ENCODE measurements at places on chromosomes 13 and 19.

DNA sequence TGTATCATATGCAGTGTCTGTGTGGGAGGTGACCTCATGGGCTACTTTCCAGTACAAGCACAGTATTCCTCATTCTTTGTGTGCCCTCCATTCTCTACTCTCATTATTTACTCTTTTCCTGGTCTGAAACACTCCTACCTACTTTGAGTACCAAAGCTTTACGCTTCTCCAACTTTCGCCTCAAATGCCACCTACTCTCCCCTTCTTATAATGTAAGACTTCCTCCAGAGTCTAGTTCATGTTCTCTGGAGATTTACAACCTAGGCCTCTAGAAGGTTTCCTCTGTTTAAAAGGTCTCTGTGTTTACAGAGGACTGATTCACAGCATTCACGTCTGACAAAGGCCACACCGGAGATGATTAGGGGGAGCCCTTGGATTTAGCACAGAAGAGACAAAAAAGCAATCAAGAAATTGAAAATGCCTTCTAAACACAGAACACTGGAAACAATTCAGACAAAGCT is 302.0 kb downstream of the KLF12 start:
- no peak for DNase-seq

DNA sequence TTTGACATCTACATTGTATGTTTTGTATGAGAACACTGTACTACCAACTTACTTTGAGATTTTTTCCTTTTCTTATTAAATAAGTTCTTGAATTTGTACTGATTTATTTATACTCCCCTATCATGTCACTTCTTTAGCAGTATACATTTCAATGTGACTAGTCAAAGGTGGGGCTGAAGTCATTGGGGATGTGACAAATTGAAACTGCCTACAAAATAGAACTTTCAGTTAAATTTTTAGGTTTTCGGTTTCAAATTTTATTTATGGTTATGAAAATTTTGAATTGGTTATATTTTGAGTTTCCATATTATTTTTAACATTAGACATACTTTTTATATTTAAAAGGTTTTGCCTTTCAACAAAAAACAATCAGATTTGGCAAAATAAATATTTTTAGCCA is 221.6 kb downstream of the NBEA start:
- DNase-seq = no peak

GRCh38 chr13:112143046-112143752 is 76.2 kb downstream of the SOX1 start:
- DNase-seq = no peak

DNA sequence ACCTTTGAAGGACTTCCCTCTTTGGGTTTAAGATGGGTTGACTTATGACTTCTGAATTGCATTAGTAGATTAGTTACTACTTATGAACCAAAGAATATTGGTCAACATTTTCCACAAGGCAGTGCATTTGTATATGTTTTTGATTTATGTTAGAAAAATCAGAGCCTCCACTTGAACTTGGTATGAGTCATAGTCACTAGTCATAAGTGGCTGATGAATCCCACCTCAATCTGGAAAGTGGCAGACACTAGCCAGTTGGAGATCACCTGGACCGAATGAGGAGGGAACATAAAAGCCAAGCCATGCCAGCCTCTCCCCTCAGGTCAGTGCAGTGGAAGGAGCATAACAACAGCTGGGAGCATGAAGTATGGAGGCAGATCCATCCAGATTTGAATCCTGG is 39.3 kb upstream of the SPART start:
- DNase-seq = no peak

DNA sequence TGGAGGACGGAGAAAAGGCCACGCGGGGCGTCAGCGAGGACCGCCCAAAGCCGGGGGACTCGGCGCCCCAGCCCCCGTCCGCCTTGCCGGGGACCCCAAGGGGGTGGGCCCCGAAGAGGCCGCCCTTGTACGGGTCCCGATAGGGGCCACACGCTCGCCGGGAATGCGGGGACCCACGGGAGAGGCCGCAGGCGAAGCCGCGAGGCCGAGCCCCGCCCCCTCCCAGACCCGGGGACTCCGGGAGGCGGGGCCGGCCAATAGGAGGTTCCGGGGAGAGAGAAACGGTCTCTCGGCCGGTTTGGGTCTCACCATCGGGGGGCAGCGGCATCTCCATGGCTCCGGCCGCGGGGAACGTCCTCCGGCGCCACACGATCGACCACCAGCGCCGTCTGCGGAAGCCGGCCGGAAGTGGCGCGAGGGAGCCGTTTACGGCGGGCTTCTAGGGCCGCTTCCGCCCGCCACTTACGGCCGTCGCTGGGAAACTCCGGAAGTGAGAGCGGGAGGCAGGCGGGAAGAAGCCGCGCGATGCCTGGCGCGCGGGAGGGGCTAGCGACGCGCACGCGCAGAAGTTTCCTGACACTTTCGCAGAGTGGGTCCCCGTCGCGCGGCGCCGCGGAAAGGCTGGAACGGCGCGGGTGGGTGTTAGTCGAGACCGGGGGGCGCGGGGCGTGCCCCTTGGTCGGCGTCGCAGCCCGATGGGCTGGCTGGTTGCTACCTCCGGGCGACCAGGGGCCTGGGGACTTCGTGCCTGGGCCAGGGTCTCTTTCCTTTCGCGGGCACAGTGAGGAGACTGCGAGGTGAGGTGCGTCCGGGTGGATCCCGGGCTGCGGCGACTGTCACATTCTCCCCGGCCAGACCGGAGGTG is at the start of gene CHERP:
CHERP (minus strand) TSS at position 393 of the 865 bp plus-strand sequence; CDS start at position 334, 59 bp downstream.
- peak; percentile 57 for DNase-seq

DNA sequence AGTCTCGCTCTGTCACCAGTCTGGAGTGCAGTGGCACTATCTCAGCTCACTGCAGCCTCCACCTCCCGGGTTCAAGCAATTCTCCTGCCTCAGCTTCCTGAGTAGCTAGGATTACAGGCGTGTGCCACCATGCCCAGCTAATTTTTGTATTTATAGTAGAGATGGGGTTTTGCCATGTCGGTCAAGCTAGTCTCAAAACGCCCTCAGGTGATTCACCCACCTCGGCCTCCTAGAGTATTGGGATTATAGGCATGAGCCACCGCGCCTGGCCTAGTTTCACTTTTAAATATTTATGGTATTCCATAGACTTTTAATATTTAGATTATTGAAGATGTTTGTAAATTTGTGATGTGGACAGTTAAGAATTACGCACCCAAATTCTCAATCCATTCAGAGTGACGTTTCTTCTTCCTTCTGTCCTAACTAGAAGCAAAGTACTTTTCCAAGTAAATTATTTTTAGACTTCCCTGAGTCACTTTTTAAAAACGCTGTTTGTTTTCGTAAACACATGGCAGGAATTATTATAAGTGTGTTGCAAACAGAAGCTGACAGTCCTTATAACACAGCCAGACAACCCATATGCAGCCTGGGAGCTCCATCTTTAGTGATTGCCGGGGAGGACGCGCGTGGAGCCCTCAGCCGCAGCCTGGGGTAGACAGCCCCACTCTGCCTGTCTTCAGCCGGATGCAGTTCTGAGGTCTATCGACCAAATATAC is 131.7 kb downstream of the ATP11A start:
- peak; percentile 35 for DNase-seq

GRCh38 chr13:106595625-106596024 is 27.7 kb upstream of the ARGLU1 start:
- DNase-seq = no peak

DNA sequence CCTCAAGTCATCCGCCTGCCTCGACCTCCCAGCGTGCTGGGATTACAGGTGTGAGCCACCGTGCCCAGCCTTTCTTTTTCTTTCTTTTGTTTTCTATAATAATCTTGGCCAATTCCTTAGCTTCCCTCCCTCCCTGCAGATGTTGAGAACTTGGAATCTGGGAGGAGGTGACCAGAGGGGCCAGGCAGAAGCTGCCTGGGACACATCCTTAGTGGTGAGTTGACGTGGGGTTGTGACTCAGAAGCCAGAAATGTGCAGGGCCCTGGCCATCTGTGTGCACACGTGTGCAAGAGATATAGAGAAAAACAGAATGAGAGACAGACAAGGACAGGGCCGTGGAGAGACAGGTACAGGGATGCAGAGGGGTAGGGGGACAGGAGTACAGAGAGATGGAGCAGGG is 154.3 kb downstream of the SIPA1L3 start:
- DNase-seq = peak; percentile 49

DNA sequence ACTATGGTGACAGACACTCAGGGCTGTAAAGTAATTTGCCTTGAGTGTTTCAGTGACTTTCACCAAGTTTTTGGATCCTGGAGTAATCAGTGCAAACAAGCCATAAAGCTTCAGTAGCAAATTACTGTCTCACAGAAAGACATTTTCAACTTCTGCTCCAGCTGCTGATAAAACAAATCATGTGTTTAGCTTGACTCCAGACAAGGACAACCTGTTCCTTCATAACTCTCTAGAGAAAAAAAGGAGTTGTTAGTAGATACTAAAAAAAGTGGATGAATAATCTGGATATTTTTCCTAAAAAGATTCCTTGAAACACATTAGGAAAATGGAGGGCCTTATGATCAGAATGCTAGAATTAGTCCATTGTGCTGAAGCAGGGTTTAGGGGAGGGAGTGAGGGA is 9.4 kb downstream of the ARGLU1 start:
- DNase-seq = no peak

GRCh38 chr19:56245121-56245740 is 27.3 kb upstream of the EDDM13 start:
- DNase-seq = peak; percentile 15

DNA sequence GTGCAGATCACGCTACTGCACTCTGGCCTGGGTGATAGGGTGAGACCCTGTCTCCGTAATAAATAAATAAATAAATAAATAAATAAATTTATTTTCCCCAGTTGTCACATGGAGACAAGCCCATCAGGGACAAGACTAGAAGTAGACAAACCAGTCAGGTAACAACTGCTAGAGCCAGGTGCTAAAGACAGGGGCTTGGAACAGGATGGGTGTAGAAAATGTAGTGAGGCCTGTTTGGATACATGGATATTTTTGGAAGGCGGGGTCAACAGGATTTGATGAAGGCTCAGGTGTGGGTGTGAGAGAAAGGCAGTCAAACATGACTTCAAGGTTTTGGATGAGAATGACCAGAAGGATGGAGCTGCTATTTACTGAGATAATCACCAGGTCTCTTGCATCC is 27.7 kb upstream of the TPM4 start:
- no peak for DNase-seq

- DNase-seq = no peak
These were observed 114.4 kb upstream of the IRS2 start for GRCh38 chr13:109900741-109901140.

DNA sequence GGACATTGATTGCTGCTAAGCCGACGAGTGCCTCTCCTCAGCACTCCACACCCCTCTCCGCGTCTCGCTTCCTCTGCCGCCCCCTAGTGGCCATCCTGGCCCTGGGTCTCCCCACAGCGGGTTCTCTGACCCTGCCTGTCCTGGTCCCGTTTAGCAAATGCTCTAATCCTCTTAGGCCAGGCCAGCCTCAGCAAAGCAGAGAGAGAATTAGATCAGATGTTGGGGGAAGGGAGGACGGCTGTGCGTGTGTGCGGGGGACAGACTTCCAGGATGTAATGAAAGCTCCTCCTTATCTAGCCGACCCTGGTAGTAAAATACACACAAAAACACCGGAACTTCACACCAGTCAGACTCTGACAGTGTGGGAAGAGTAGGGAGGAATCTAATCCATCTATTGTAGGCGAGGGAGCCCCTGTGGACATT is 4.5 kb downstream of the TPRX2 start:
- peak; percentile 4 for DNase-seq

- DNase-seq = no peak
These were observed 2.3 kb downstream of the DDX39A start for GRCh38 chr19:14416817-14417231.

DNA sequence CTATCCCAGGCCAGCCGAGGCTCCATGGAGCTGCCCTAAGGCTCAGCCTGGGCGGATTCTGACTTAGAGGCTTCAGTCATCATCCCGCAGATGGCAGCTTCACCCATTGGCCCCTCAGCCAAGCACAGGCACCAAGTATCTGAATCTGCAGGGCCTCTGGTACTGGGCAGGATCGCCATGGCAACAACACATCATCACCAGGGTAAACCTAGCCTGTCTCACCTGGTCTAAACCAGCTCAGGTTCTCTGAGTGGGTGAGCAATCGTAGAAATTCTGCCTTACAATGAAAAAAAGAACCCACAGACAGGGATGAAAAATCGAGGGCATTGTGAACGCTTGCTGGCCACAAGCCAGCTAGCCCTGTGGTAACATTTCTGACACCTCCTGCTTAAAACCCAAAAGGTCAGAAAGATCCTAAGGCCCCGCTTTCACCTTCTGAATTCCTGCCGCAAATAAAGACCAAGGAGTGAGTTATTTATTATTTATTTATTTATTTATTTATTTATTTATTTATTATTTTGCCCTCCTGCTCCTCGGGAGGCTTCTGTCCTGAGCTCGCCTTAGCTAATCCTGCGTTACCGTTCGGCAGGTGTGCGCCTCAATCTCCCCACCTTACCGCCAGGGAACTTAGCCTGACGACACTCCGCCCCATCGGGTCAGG is 12.0 kb upstream of the CEACAM21 start:
- no peak for DNase-seq

- no peak for DNase-seq
These were observed 454.9 kb downstream of the LMO7 start for GRCh38 chr13:76091076-76091475.

- DNase-seq = no peak
These were observed at the start of gene USHBP1 for GRCh38 chr19:17264641-17264979. Gene USHBP1, minus strand, starts transcription at chr19:17264745. Its CDS starts 446 bp downstream, at chr19:17264299.

- no peak for DNase-seq
These were observed 11.1 kb downstream of the ZC3H4 start for GRCh38 chr19:47102346-47103060.

- DNase-seq = peak; percentile 59
These were observed 13.5 kb downstream of the ARL11 start for GRCh38 chr13:49641801-49642291.

- no peak for DNase-seq
These were observed 205.7 kb downstream of the MYO16 start for GRCh38 chr13:108835083-108835482.

GRCh38 chr13:81639984-81640582 is 1299.2 kb upstream of the SPRY2 start:
- no peak for DNase-seq

DNA sequence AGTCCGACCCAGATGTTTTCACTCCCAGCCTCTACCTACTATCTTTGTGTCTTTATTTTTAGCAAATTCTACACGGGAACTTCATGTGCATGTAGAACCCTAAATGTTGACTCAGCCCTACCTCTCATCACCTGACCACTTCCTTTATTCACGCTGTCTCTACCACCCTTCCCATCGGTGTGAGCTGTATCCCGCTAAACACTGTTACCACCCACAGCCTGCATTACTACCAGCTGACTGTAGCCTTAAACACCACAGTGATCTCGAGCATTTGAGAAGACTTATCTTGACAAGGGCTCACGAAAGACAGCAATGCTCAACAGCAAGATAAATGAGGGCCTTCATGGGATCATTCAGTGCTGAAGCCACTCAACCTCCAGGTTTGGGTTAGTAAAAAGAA is 15.1 kb downstream of the NCR1 start:
- DNase-seq = no peak

GRCh38 chr19:305240-306150 is 14.3 kb upstream of the PLPP2 start:
- DNase-seq = no peak

- DNase-seq = no peak
These were observed 2.1 kb downstream of the CLEC4G start for GRCh38 chr19:7729831-7730285.

- no peak for DNase-seq
These were observed 108.1 kb downstream of the CACNA1A start for GRCh38 chr19:13398182-13398581.

- no peak for DNase-seq
These were observed 84.9 kb downstream of the DPF1 start for GRCh38 chr19:38139122-38139521.
